Activated CD8-positive, alpha-beta memory T cell treated with anti-CD3 and anti-CD28 coated beads, Interleukin-2, amount 10 ng/mL, durations not matched to agents 7 days and 5 days (primary cell): ENCODE measurements at places on chromosomes 1 and 21. TPM values are rescaled to one million over a fixed set of nuclear protein-coding genes. Genes with fewer than 3 reads are reported as not detected.

- DNase-seq: peak; percentile 54
Observed at GRCh38 chr1:50959303-50959912, 659 bp downstream of the FAF1 start.

Gene CFH
- 13.3 TPM for total RNA-seq

Gene OR2T29
- total RNA-seq: not detected

Gene TSSK3
- 0.70 TPM for total RNA-seq

GRCh38 chr1:222953585-222953984 lies 138.7 kb downstream of the DISP1 start:
- DNase-seq: no peak

DNA sequence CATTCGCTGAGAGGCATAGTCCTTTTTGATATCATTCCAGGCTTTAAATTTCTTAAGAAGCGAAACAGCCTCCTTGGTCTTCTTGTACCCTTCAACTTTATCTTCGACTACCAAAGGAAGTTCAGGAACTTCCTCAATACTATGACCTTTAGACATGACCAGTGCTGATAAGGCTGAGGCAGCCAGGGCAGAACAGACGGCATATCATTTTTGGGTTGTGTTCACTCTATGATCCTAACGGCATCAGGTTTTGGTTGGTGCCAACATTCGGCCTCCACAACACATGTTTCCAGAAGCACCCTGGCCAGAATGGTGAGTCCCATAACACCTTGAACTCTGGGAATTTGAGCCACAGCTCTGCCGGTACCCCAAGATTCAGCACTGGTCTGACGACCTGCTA lies 31.4 kb upstream of the MYOC start:
- DNase-seq: no peak

- DNase-seq: no peak
Observed at GRCh38 chr21:25390701-25391100, 216.6 kb downstream of the MRPL39 start.

DNA sequence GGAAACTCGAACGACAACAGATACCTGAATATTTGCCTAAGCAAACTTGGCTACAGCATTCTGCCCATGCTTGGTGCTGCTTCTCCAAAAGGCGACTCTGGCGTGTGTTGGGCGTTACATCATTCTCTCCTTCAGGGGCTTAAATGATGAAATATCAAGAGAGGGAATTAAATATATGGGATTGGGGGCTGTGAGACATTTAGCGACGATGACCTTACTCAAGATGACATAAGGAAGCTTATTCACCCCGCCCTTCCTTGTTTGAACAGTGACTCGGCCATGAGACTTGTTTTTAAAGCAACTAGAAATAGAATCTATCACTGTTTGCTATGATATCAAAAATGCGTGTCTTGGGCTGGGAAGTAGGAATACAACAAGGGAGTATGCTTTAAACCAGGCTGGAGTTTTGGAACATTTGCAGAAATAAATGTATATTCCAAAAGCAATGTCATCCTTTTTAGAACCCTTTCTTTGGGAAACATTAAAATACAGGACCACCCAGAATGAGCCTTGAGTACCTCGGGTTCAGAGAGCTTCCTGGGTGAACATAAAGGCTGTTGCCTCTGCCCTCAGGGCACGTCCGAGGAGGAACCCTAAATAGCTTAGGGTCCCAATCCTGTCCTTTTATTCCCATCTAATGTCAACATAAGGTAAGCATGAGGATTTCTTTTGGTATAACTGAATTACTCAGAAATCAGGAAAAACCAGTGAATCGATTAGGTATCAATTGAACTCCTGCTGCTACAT lies 123.3 kb upstream of the SLC45A1 start:
- no peak for DNase-seq

- no peak for DNase-seq
Observed at GRCh38 chr1:225878282-225878681, 3.9 kb downstream of the TMEM63A start.

Gene KCNQ4
- total RNA-seq: 0.12 TPM

- DNase-seq: no peak
Observed at GRCh38 chr1:239186487-239186886, 199.9 kb upstream of the CHRM3 start.

- DNase-seq: no peak
Observed at GRCh38 chr21:26099610-26100219, 70.9 kb downstream of the APP start.

Gene SPRR5
- total RNA-seq: not detected

Gene TTC22
- total RNA-seq: 9.1 TPM

- no peak for DNase-seq
Observed at GRCh38 chr1:51329443-51330325, 678 bp downstream of the TTC39A start.

- no peak for DNase-seq
Observed at GRCh38 chr1:169859001-169859400, 34.7 kb downstream of the SCYL3 start.

Gene TCHH
- total RNA-seq: 0.14 TPM

GRCh38 chr1:23732363-23733224 lies 10.7 kb upstream of the ELOA start:
- no peak for DNase-seq

Gene MIXL1
- total RNA-seq: not detected

- DNase-seq: no peak
Observed at GRCh38 chr1:58885998-58886397, 102.2 kb upstream of the JUN start.

Gene KDM5B
- 69.9 TPM for total RNA-seq

- DNase-seq: no peak
Observed at GRCh38 chr1:47229031-47229885, 2.8 kb downstream of the TAL1 start.

Gene OR10T2
- total RNA-seq: not detected

Gene CDK18
- total RNA-seq: 4.0 TPM

Gene ALX3
- total RNA-seq: not detected

DNA sequence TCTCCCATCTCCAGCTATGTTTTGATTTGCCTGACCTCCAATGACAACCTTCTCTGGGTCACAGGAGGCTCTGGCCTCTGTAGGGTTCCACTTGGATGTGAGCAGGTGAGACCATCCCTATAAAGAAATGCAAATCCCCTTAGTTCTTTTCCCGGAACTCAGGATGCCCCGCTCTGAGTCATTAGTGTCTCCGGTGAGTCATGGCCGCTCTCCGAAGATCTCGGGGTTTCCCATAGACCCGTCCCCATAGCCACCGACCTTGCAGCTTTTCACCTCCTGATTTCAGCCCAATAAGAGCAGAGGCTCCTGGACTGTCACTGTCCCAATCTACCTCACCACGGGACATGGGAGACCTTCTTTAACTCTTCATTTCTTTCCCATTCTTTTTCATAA lies 98.2 kb downstream of the PGBD5 start:
- DNase-seq: peak; percentile 50

DNA sequence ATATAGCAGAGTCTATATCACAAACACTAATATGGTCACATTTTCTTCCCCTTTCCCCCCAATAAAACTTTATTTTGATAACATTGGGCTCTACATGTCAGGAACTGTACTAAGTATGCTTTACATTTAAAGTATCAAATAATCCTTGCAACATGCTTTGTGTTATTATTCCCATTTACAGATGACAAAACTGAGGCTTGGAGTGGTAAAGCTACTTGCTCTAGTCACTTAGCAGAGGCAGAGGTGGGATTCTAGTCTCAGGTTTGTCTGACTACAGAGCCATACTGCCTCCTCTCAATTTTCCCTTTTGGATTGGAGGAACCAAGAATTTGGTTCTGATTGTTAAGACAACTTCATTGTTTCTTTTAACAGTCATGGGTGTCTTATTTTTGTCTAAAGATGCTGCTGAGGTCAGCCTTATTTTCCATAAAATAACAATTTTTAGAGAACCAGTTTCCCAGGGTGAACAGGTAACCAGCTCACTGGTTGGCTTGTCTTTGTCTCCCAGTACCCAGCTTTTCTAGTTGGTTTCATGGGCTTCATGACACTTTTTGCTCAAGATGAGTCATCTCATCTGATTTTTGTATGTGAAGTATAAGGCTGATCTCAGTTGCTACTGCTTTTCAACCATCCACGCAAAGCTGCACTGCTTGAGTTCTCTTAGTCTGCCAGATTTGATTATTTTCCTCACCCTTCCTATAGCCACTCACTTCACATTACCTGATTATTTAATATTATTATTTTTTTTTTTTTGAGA lies 81.0 kb upstream of the ARID1A start:
- DNase-seq: no peak

Gene PRDM16
- not detected for total RNA-seq

Gene PTPN14
- total RNA-seq: 1.1 TPM

GRCh38 chr1:1308756-1309250 lies 406 bp downstream of the PUSL1 start:
- DNase-seq: no peak

GRCh38 chr1:222769181-222769580 lies 32.2 kb downstream of the FAM177B start:
- no peak for DNase-seq

GRCh38 chr1:29673669-29674626 lies 437.6 kb downstream of the PTPRU start:
- DNase-seq: peak; percentile 28

DNA sequence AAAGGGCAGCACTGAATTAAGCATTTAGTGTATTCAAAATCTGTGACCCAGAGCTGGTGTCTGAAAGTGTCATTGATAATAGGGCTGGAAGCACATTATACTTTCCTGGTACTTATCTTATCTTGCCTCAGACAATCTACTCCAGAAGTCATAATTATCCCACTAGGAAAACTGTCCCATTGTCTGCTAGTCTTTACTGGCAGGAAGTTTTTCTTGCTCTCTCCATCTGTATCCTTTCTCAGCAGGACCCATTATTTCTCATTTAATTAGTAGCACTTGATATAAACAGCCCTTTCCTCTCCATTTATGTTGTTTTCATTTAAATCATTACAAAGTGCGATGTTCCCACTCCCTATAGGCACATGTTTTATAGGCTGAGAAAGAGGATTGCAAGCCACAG lies 36.5 kb upstream of the BARHL2 start:
- DNase-seq: no peak

Gene MTMR11
- 2.0 TPM for total RNA-seq

Gene TDRD5
- total RNA-seq: not detected

- no peak for DNase-seq
Observed at GRCh38 chr21:44425895-44426662, 29.2 kb upstream of the LRRC3 start.

Gene BNIPL
- total RNA-seq: 1.0 TPM

DNA sequence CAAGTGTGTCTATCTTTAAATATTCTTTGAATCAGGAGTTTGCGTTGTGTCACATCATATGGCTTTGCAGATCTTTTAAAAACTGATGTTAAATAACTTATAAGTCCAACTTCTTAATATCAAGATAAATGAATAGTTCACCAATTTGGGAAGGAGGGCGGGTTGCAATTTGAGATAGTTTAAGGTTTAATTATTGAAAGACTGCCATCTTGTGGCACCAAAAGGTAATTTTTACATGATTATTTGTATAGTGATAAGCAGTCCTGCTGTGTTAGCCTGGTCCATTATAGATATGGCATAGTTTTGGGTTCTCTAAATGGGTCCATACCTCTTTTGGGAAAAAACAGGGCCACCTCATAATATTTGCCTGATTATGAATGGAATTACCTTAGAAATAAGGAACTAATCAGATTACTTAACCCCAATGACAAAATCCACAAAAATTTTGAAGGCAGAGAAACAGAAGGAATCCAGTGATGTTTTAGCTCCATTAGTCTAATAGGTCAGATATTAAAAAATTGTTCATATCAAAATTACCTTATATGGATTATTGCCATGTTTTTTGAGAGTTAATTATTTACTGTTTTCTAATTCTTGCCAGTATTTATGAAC lies 64.3 kb downstream of the PRKAA2 start:
- no peak for DNase-seq

GRCh38 chr1:2304921-2305681 lies 77.0 kb downstream of the SKI start:
- DNase-seq: no peak

DNA sequence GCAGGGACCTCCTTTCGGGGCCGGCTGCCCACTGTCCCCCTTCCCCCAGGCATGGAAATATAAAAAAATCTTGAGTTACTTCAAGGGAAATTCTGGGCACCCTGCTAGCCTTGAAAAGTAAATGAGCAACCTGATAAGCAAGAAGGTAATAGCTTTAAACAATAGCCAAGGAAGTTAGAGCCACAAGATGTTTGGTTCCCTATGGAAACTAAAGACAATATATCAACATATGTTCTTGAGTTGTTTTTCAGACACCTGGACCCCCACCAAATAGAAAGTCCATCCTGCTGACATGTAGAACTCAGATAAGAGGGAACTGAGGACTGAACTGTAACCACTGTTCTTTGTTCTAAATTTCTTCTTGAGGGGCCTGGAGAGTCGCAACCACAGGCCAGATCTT lies 19.3 kb upstream of the SLC35A3 start:
- DNase-seq: no peak

Gene VHLL
- total RNA-seq: not detected

DNA sequence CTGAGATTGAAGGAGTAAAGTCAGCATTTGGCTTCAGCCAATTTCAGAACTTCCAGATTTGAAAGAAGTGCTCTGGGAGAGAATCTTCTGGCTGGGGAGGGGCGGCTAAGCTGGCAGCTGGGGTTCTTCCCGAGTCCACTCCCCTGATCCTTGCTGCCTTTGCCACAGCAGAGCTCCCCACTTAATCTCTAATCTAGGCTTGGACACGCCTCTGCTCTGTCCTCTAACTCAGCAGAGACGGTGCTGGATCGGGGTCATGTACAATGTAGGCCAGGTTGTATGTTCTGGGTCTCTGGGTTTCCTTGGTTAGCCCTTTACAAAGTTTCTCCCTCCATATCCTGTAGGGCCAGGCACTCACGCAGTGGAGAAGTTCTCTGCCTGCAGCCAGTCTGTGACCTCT lies 10.1 kb upstream of the GSTM3 start:
- DNase-seq: no peak

DNA sequence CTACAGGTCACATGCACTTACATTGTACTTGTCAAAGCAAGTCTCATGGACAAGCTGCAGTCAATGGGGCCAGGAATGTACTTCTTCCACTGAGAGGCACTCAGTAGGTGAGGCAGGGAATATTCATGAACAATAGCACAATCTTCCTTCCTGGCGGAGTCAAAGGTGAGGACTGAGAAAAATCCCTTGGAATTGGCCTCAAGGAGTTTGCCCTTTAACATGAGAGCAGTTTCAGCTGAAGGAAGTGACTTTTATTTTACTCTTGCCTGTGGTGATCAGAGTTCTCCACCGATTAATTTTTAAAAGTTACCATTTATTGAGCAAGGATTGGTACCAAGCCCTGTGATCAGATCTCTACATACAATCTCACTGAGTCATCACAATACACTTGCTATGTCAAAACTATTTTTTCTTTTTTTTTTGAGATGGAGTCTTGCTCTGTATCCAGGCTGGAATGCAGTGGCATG lies 11.2 kb upstream of the AK2 start:
- no peak for DNase-seq

Gene C8B
- not detected for total RNA-seq

DNA sequence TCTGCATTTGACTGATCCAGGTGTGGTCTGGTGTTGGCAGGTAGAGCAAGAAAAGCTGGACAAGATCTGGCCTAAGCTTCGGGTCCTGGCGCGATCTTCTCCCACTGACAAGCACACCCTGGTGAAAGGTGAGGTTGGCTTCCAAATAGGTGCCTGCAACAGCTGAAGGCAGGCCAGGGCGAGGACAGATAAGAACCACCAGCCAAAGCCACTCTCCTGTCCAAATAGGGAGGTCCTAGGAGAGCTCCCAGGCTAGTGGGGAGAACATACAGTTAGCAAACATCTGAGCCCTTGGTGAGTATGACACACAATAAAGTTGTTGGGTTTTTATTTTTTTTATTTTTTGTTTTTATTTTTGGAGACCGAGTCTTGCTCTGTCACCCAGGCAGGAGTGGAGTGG lies 51.9 kb upstream of the LAX1 start:
- no peak for DNase-seq

Gene S100A1
- not detected for total RNA-seq
